ENCODE measurements at places on chromosomes 5 and 9.

DNA sequence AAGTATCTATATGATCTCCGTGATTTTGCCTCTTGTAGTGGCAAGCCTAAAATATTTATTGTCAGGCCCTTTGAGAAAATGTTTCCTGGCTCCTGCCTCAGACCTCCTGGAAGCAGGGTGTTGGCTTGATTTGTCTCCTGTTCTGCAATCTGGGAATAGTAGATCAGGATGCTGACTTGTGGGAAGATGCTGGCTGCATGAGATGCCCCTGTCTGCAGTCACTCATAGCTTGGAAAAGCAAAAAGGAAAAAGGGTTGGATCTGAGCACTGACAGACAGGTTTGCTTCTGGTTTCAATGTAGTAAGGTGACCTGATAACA lies 16.7 kb downstream of the TJP2 start:
- H3K27ac ChIP-seq = peak overlapping the region; percentile 82
- H3K4me3 ChIP-seq = no peak overlapping the region
- no peak for DNase-seq
- H3K36me3 ChIP-seq = no peaks in the 10 kb centered on the region

DNA sequence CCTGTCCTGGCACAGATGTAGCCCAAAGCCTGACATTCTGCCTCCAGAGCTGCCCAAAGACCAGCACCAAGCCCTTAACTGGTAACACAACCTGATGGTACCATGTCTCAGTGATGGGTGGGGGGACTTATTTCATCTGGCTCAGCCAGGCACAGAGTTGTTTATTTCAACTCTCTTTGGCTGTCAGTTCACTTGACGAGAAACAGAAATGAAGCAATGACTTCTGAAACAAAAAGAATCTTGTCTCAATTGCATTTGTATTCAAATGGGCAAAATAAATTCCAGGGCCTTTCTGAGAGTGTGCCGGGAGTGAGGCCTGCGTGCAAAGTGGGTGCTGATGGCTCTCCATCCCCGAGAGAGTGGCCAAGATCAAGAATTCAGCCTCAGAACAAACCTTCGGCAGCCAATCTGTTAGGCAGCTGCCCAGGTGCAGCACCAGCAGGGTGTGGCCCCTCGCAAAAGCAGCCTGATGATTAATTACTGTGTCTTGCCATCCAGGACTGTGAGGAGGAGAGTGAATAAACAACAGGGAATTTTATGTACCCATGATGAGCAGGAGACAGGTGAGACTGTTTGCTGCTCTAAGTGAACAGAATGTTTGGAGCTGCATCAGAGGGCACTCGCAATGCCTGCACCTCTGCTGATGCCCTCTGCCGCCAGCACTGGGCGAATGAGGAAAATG lies 238.0 kb downstream of the HSPA4 start:
- H3K4me3 ChIP-seq = no peak overlapping the region
- no peak for DNase-seq
- H3K36me3 ChIP-seq = no peaks in the 10 kb centered on the region
- H3K27ac ChIP-seq = no peak overlapping the region

DNA sequence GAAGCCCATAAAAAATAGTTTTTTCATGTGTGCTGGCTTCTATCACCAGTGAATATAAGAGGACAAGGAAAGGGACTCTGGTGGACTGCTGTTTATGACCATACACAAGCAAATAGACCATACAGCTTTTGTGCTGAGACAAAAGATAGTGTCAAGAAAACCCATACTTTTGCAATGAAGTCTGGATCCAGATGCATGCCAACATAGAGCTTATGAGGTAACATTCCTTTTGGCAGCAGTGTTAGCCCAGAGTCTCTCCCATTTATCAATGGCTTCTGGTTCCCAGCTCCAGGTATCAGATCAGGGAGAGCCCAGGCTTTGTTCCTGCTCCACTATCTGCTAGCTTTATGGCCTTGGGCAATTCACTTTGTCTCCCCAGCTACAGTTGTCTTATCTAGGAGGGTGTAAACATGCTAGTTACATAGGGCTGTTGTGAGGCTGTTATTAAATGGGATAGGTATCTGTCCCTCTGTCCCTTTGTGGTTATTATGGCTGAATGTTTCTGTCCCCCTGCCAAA lies 55.6 kb downstream of the CCDC192 start:
- no peak overlapping the region for H3K4me3 ChIP-seq
- H3K4me1 ChIP-seq = no peaks in the 10 kb centered on the region
- H3K27me3 ChIP-seq = no peaks in the 10 kb centered on the region
- no peaks in the 10 kb centered on the region for H3K36me3 ChIP-seq
- no peak for DNase-seq

DNA sequence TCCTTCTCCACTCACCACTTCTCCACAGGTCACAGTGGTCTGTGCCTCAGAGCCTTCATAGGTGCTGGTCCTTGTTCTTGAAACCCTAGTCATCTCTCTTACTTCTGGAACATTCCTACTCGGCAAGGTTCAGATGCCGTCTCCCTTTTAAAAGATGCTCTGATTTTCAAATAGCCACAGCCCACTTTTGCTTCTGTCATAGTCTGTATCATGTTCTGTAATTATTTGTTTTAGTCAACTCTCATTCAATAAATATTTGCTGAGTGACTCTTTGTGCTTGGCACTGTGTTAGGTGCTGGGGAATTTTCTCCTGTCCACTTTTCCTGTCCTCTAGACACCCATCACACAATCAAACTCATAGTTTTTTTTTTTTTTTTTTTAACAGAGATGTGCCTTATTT lies 181.3 kb upstream of the IL12B start:
- H3K4me1 ChIP-seq = no peaks in the 10 kb centered on the region
- H3K27me3 ChIP-seq = no peaks in the 10 kb centered on the region
- no peaks in the 10 kb centered on the region for H3K36me3 ChIP-seq
- peak; percentile 3 for DNase-seq

- no peak overlapping the region for H3K4me3 ChIP-seq
- no peak overlapping the region for H3K27ac ChIP-seq
- H3K4me1 ChIP-seq = peaks cover 24% of the 10 kb centered on the region
- no peaks in the 10 kb centered on the region for H3K36me3 ChIP-seq
- H3K27me3 ChIP-seq = no peaks in the 10 kb centered on the region
- DNase-seq = peak; percentile 9
Observed at GRCh38 chr5:67283275-67283987, 86.8 kb upstream of the CD180 start.

GRCh38 chr5:96509721-96510350 lies 76.8 kb upstream of the PCSK1 start:
- no peaks in the 10 kb centered on the region for H3K27me3 ChIP-seq
- no peak for DNase-seq
- H3K36me3 ChIP-seq = no peaks in the 10 kb centered on the region
- no peak overlapping the region for H3K27ac ChIP-seq

DNA sequence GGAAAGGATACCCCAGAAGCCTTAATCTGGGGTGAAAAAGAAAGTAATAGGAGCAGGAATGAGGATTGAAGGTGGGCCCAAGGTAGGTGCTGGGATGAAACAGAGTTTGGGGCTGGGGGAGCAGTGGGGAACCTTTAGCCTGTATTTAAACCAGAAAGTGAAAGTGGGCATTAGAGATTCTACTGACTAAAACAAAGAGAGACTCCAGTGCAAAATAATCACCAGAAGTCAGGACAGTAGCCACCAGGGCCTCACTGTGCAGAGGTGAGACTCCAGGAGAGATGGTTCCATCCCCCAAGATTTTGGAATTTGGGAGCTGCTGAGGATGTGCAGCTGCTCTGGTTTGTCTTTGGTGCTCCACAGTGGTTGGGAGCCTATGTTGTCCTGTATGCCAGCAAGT lies 13.1 kb downstream of the DNAJB5 start:
- H3K27me3 ChIP-seq = no peaks in the 10 kb centered on the region
- H3K4me3 ChIP-seq = no peak overlapping the region
- no peak for DNase-seq
- no peaks in the 10 kb centered on the region for H3K36me3 ChIP-seq
- H3K27ac ChIP-seq = no peak overlapping the region
